Spleen (tissue), 13 donors: ENCODE measurements at places on chromosomes 16 and 17. TPM values are rescaled to one million over a fixed set of nuclear protein-coding genes. Genes with fewer than 3 reads are reported as not detected.
A peak's percentile ranks its signal among the peaks of the same experiment; 100 is the strongest.

- no peak for DNase-seq
Measured at GRCh38 chr17:2511138-2511461, 588 bp downstream of the METTL16 start.

GRCh38 chr17:41624208-41625101, at the start of gene KRT17:
Gene KRT17, minus strand, starts transcription at chr17:41624575. Its CDS starts 66 bp downstream, at chr17:41624509.
- peak; percentile 59 for DNase-seq

DNA sequence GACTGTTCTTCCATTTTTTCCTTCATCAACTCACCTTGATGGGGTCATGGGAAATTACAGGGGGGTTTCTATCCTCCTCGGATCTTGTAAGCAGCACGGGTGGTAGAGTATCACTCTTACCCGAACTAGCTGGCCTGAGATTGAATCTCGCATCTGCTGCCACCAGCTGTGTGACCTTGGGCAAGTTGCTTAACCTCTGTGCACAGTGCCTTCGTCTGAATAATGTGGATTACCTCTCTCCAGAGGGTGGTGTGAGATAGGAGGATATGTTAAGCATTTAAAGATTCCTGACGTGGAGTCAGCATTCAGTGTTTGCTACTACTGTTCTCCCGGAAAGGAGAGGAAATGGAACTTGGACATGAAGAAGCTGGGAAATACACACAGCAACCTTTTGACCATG, 24.4 kb downstream of the LASP1 start:
- DNase-seq, result no peak

DNA sequence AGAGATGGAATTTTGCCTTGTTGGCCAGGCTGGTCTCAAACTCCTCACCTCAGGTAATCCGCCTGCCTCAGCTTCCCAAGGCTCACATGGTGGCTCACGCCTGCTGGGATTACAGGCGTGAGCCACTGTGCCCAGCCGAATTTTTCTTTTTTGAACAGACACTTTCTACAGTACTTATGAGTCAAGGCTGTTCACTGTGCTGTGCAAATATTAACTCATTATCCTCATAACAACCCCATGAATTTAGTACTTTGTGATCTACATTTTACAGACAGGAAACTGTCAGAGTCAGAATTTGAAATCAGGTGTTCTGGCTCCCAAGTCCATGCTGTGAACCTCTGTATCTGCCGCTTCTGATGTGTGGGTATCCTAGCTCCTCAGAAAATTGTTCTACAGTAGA, 25.7 kb upstream of the RASL10B start:
- DNase-seq, result no peak

DNA sequence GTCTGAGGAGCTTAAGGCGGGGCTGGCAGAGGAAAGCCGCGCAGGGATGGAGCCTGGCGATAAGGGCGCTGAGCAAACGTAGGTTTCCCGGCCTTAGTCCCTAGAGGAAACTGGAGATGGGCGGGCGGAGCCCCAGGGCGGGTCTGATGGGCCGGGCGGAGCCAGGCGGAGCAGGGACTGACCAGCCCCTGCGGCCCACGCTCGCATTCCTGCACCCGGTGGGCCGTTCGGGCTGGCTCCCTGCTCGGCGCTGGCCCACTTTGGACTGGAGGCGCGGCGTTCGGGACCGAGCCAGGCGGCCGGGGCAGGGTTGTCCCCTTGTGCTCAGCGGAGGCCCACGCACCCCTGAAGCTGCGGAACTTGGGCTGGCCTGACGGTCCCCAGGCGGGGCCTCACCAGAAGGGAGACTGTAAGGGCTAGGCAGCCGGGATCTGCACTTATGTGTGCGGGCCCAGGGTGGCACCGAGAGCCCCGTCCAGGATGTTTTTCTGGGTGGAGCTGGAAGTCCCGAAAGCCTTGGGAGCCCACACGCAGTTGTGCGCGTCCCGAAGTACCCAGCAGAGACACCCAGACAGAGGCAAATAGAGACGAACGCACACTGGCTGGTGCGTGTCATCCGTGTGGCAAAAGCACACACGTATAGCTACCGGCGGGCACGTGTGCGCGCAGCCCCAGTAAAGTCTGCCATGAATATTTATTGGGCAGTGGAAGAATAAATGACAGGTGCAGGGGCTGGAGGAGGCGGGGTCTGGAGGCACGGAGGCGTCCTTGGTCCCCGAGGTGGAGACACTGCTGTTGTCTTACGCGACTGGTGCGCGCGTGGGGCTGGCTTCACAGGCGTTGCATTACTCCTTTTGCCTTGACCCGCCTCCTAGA, 1.4 kb downstream of the PYDC1 start:
- DNase-seq, result peak; percentile 87

GRCh38 chr17:47615766-47616424, 33.8 kb upstream of the KPNB1 start:
- DNase-seq, result no peak

DNA sequence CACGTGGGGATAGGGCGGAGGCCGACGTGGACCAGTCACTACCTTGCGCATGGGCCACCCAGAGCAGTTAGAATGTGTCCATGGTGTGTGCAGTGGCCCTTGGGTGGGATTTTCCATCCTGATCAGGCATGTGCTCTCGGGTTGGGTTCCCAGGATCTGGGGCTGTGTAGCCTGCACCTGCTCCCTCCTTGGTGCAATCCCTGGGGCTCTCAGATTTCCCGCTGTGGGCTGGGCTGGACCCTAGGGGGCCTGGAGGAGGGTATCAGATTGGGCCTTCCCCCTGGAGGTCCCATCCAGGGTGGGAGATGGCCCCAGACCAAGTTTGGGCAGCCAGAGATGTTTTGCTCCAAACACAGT, 1.3 kb downstream of the SMTNL2 start:
- DNase-seq, result peak; percentile 42

DNA sequence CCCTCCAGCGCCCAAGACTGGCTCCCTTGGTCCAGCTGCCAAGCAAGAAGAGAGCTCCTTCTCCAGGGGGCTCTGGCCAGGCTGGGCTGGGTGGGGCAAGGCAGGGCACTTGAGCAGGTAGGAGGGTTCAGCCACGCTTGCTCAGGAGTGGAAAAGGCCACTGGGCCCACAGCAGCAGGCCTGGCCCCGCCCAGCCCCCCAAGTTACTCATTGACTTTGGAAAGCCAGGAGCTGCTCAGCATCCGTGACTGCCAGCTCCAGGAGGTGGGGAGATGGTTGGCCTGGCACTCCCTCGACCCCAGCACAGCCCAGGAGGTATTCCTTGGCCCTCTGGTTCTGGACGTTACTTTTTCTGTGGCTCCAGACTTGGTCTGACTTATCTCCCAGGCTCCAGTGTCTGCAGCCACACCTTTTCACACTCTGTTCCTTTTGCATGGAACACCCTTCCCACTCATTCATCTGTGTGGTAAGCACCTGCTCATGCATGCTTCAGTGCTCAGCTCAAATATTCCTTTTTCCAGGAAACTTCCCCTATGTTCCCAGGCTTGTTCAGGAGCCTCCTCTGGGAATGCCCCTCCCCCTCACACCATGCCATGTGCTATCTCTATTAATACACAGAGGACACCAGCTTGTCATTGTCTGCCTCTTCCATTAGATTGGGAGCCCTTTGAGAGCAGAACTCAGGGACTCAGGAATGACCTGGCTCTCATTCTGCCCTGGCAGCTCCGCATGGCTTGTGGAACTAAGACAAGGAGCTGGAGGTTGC, at the start of gene CDH16:
Gene CDH16 (minus strand): TSS at position 83 of the 766 bp plus-strand sequence. CDS start 820 bp downstream, outside the sequence.
- DNase-seq, result no peak

DNA sequence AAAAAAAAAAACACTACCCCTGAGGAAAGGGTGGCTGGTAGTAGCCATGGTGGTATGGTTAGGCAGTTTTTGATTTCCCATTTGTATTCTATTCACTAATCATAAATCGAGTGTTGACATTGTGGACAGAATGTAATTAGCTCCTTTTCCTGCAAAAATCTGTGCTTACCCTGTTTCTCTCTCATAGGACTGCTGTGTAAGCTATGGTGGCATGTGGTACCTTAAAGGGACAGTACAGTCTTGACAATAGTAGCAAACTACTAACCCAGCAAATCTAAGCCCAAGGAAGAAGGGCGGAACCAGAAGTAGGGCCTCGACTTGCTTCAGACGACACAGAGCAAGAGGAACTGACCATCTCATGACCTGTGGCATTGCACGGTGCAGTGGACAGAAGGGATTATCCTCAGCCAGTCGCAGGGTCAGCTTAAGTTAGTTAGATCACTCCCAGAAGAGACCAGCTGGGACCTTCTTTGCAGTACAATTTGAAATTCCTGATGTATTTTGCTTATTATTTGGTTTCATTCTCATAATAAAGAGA, 36.3 kb downstream of the POLR3E start:
- DNase-seq, result no peak

DNA sequence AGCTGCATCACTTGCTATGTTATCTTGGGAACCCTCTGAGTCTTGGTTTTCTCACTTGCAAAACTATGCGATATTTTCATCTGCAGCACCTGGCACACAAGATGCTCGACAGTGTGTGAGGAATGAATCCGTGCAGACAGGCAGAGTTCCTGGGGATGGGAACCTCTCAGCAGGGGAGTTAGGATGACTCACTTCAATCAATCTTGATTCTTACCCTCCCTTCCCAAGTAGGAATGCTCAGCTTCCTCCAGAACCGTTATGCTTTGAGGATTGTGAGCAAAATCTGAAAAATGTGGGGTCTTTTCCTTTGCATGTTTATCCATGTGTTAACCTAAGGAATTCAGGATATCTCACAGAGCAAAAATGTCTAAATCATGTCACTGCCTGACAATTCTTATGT, 68.9 kb upstream of the HNF1B start:
- no peak for DNase-seq

GRCh38 chr17:59370593-59371299, 39.3 kb downstream of the YPEL2 start:
- DNase-seq, result no peak

DNA sequence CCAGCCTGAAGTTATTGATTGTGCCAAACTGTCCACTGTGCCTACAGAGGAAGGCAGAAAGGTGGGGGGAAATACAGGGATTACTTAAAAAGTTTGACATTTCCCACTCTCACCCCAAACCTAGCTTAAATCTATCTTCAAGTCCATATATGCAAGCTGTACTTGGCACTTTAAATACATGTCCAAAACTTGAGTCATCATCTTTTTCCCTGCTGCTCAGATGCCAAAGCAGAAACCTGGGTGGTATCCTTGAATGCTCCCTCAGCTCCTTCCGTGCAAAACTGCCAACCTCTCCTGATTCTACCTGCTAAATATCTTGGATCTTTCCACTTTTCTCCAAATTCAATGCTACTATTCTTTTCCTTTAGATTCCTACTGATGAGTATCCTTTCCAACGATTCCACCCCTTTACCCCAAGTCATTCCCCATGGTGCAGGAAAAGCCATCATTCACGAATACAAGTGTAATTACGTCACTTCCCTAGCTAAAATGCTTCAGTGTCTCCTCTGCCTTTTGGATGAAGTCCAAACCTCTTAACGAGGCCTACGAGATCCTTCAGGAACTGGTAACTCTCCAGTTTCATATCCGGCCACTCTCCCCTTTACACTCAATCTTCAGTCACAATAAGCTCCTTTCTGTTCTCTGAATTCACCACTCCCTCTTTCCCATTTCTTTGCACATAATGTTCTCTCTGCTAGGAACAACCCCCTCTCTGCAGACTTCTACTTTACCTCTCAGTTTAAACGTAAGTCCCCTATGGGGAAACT, 9.3 kb downstream of the BECN1 start:
- DNase-seq, result no peak

DNA sequence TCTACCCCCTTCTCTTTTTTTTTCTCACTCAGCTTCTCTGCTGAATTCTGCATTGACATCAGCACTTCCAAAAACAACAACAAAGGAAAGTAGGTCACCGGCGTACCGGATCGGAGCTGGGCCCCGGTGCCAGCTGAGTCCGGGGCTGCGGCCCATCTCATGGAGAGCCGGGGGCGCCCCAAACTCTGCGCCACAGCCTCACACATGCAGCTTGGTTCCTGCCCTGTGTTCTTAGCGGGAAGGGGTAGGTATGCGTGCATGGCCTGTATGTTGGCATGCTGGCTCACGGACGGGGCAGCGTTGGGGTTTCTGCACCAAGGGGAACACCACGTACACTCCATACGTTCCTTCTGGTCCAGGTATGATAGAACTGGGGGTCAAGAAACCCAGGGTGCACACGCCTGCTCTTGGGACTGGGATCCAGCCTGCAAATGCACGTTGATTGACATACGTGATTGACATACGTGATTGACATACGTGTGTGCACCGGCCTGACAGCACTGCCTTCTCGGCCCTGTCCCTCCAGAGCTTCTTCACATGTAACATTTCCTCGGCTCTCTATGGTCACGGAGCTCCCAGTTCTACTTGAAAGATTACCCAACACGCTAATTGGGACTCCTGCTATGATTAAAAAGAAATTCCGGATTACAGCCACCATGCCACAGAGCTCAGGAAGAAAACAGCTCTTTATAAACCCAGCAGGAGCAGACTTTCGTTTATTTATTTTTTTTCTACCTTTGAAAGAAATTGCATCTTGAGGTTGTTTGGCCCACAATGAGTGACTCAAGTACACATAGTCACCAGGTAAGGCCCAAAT, 88.7 kb downstream of the RPA1 start:
- no peak for DNase-seq

GRCh38 chr16:10961231-10961630, 16.9 kb downstream of the CLEC16A start:
- no peak for DNase-seq

DNA sequence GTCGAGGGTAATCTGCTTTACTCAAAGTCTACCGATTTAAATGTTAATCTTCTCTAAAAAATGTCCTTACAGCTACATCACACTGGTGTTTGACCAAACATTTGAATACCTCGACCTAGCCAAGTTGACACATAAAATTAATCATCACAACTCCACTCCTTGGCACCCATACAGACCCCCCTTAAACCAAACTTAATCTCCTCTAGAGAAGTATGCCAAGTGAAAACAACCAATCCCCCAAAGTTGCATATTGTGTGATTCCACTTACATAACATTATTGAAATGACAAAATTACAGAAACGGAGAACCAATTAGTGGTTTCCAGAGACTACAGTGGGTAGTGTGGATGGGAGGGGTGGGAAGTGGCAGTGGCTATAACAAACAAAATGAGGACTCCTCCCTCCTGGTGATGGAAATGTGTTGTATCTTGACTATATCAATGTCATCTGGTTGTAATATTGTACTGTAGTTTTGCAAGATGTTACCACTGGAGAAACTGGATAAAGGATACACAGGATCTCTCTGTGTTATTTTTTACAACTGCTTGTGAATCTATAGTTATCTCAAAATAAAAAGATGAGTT, 39.4 kb downstream of the CAPNS2 start:
- no peak for DNase-seq

- DNase-seq, result no peak
Measured at GRCh38 chr16:78230832-78231231, 131.4 kb downstream of the WWOX start.

CD300A gene
- 113 TPM for total RNA-seq

SLC16A11 gene
- 3.3 TPM for total RNA-seq

KRTAP2-3 gene
- not detected for total RNA-seq

SLC16A3 gene
- total RNA-seq, result 119 TPM

MYH1 gene
- total RNA-seq, result not detected

GNAO1 gene
- total RNA-seq, result 5.0 TPM

TBC1D3C gene
- total RNA-seq, result not detected

RECQL5 gene
- total RNA-seq, result 51.0 TPM
